ENCODE measurements at places on chromosomes 5 and 9. TPM values are rescaled to one million over a fixed set of nuclear protein-coding genes. Genes with fewer than 3 reads are reported as not detected.

SPATA31D3 gene
- total RNA-seq = not detected

SECISBP2 gene
- total RNA-seq = 33.9 TPM

C5orf63 gene
- 2.2 TPM for total RNA-seq

PFN3 gene
- not detected for total RNA-seq

GM2A gene
- 23.4 TPM for total RNA-seq

ORM2 gene
- not detected for total RNA-seq

GRCh38 chr5:60101573-60101972, 208.0 kb upstream of the PDE4D start:
- DNase-seq = no peak

DNA sequence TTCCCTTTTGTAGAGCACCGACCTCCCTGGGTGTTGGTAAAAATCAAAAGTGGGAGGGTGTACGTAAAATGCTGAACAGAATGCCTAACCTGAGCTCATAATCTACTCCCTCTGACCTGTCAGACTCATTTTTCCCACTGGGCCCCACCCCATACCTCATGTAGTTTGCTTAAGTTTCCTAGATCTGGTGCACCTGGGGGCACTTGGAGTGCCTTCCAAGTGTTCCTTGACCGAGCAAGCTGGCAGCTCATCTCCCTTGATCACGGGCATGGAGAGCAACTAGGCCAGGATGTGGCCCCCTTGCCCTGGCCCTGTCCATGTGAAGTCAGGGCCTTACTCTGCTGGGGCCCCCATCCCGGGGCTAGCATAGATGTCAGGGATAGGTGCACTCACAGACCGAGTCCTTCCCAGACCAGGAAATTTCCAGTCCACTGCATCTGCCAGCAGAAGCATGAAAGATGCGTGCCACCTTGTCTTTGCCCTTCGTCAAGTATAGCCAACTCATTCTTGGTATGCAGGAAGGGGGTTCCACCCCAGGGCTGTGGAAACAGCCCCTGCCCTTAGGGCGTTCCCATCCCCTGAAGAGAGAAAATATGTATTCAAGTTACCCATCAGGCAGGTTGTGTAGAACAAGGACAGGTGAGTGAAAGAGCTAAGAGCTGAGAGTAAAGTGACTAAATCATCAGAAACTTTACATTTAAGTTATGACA, 41.9 kb downstream of the SLC22A5 start:
- DNase-seq = peak; percentile 39

GRCh38 chr5:40991168-40991980, 79.8 kb downstream of the MROH2B start:
- no peak for DNase-seq

DNA sequence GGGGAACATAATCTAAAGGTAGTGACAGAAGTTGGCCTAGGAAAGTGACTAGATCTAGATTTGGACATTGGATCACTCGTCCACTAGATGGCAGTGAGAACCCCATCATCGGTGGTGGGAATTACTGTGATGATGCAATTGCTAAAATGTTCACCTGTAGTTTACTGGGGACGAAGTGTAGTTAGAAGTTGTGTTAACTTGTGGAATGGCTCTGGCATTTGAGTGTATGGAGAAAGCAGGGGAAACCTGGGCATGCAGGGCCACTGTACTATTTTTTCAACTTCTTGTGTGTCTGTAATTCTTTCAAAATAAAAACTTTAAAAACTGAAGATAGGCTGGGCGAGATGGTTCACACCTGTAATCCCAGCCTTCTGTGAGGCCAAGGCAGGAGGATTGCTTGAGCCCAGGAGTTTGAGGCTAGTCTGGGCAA, 75.5 kb downstream of the PHAX start:
- peak; percentile 45 for DNase-seq

- no peak for DNase-seq
These were observed 415.0 kb downstream of the ANXA1 start for GRCh38 chr9:73566627-73567026.

GRCh38 chr5:96717874-96718273, 55.7 kb downstream of the CAST start:
- no peak for DNase-seq

GRCh38 chr5:74067748-74068541, 441.9 kb downstream of the ARHGEF28 start:
- DNase-seq = no peak

- no peak for DNase-seq
These were observed 30.1 kb downstream of the ZNF462 start for GRCh38 chr9:106893088-106893487.

- no peak for DNase-seq
These were observed 175.9 kb downstream of the ZDHHC21 start for GRCh38 chr9:14517154-14517906.

GRCh38 chr5:41738710-41739354, 131.4 kb downstream of the OXCT1 start:
- no peak for DNase-seq

GRCh38 chr9:133188843-133189180, 20.2 kb downstream of the OBP2B start:
- no peak for DNase-seq

GRCh38 chr9:89595646-89596045, 9.2 kb upstream of the GADD45G start:
- no peak for DNase-seq

DNA sequence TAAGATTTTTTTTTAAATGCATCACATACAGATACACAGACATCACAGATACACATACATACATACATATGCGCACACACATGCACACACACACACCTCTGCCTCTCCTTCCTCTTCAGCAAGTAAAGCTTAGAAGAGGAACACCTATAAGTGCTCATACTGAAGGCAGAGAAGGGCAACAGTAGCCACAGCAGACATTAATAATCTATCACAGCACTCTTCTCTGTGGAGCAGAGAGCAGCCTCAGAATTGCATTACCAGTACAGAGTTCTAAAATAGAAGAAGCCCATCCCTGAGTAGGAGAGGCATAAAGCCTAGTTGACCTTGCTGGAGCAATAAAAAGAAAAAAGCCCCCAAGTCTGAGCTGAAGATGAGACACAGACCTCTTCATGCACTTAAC, 110.6 kb downstream of the MLLT3 start:
- DNase-seq = no peak
